ENCODE measurements at places on chromosomes 3 and 15. TPM values are rescaled to one million over a fixed set of nuclear protein-coding genes. Genes with fewer than 3 reads are reported as not detected.
A peak's percentile ranks its signal among the peaks of the same experiment; 100 is the strongest.

PIERCE2 gene
- total RNA-seq, result 5.4 TPM

DNA sequence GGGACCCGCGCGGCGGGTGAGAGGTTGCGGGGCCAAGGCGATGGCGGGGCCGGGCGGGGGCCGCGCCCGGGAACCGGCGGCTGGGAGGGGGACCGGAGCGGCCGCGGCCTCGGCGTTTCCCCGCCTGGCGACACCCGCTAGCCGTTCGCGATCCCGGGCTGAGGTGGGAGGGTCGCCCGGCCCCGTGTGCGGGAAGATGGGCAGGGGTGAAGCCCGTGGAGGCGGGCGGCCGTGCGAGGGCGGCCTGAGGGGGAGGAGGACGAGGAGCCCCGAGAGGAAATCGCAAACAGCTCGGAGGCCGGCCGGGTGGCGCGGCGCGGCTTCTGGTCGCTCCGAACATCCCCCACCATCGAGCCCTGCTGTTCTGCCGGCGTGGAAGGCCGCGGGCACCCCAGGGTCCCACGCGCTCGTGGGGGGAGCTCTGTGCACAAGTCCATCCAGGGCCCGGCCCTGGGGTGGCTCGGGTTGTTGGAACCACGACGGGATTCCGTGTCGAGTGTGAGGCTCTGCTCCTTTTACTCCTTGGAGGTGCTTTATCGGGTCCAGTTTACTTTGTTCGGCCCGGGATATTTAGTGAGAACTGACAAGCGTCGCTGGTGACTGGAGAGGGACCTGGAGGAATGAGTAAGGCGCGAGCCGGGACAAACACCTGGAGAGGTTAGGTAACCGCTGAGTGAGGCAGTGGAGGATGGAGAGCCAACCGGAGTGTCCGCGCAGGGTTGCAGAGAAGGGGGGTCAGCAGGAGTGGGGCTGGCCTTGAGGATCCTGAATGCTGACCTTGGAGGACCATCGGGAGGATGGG, 728 bp downstream of the CRTC3 start:
- DNase-seq, result peak; percentile 47

- peak; percentile 85 for DNase-seq
These were observed 47.3 kb downstream of the ITGA11 start for GRCh38 chr15:68384451-68385239.

DNA sequence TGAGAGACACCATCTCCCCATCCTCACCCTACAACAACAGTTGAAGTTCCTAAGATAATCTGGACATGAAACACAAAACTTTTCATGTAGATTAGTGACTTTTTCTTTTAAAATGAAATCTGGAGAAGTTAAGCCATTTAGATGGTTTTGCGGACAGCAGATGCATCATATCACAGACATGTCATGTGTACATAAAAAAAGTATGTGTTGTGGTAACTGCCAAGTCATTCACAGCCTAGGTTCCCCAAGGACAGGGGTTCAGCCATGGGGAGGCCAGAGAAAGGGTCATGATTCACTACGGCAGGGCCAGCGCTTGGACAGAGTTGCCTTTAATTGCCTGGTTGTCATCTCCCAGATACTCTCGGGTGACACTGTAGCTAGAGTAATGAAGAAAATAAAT, 163.2 kb downstream of the PDZRN3 start:
- DNase-seq, result no peak

ABI3BP gene
- 76.1 TPM for total RNA-seq

GRCh38 chr15:42858999-42859789, 61.4 kb downstream of the TTBK2 start:
- peak; percentile 66 for DNase-seq

DNA sequence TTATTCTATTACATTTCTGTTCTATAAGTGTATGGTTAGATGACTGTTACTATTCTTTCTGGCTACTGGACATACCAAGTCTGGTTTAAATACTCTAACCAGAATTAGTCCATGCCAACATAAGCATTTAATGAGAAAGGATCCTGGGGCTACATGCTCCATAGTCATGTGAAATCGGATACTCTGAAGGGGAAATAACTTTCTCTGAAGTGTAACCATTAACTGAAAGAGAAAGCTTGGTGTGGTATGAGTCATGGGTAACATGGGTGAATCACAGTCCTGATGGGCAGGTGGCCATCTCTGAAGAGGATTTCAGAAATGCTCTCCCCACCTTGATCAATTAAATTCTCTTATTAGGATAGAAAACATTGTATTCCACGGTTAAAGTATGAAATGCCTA, 69.4 kb downstream of the FHIT start:
- peak; percentile 9 for DNase-seq

GRCh38 chr3:99084156-99084555, 182.7 kb upstream of the DCBLD2 start:
- no peak for DNase-seq

DNA sequence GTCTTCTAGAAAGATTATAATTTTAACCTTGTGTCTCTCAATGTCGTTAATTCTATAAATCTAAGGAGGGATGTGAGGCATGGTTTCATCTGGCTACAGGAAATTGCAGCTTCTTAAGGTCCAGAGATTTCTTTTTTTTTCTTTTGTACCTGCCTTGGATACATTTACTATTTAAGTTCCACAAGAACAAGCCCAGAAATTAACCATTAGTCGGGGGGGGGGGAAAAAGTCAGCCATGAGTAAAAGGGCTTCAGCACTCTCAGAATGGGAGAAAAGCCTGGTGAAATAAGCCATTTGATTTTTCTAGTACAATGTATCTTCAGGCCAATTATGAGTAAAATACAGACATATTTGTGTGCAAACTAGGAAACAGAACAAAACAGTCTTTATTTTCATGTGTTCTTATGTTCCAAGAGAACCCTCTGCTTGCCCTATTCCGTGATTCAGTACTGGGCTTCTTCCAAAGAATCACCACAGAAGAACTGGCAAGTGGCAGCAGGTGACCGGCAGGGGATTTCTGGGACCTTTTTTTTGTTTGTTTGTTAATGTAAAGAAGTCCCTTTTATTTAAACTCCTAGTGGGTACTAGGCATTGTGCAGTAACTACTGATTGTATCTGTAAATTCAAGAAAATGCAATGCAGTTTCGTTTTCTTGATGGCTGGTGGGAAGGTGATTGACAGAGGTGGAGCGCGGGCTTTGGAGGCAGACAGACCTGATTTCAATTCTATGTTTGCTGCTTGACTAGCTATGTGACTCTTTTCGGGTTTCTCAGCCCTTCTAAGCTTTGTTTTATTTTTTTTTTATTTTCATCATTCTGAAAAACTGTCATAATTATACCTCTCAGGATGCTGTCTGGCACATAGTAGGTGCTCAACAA, 82.5 kb downstream of the PEX5L start:
- DNase-seq, result no peak

GRCh38 chr15:47184003-47184907, 533.0 kb upstream of the SEMA6D start:
- no peak for DNase-seq

DNA sequence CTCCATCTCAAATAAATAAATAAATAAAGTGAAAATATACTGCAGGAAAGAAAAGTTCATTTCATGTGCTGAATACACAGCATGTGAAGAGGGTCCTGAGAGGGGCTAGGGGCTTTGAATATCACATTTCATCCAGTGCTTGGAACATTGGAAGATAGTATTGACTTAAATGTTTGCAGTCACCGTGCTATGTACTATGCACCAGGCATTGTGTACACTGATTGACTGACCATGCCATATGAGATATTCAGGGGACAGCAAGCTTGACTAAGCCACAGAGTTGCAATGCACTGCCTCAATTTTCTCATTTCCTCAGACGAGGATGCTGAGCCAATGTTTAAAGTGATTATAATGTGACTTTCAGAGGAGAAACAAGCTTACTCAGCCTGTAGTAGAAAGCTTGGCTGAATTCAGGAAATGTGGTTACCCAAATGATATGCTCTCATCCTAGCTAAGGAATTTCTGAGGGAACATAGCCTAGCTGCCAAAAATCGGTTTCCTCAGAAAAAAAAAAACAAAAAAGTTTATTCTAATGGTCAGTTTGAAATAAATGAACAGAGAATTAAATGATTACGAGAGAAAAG, 557.9 kb downstream of the FGF12 start:
- DNase-seq, result no peak

DNA sequence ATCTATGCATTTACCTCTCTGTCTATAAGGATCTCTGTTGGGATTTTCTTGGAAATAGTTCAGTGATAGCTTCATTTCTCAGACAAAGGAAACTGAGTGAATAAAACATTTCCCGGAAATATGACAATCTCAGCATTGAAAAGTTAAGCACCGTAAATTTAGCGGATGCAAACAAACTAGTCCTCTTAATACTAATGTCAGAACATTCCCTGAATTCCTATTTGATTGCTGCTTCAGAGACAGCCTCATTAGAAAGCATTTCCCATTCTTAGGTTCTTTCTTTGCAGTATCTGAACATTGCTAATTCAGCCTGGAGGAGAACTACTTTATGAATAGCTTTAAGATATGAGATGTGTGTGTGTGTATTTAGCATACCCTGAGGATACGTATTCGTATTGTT, 101.3 kb downstream of the NR2F2 start:
- no peak for DNase-seq

- peak; percentile 72 for DNase-seq
These were observed 1.5 kb downstream of the SATB1 start for GRCh38 chr3:18423401-18424212.

- peak; percentile 23 for DNase-seq
These were observed 15.7 kb downstream of the RFT1 start for GRCh38 chr3:53114412-53115074.

- DNase-seq, result no peak
These were observed 35.2 kb downstream of the BHLHE40 start for GRCh38 chr3:5014391-5014790.

DNA sequence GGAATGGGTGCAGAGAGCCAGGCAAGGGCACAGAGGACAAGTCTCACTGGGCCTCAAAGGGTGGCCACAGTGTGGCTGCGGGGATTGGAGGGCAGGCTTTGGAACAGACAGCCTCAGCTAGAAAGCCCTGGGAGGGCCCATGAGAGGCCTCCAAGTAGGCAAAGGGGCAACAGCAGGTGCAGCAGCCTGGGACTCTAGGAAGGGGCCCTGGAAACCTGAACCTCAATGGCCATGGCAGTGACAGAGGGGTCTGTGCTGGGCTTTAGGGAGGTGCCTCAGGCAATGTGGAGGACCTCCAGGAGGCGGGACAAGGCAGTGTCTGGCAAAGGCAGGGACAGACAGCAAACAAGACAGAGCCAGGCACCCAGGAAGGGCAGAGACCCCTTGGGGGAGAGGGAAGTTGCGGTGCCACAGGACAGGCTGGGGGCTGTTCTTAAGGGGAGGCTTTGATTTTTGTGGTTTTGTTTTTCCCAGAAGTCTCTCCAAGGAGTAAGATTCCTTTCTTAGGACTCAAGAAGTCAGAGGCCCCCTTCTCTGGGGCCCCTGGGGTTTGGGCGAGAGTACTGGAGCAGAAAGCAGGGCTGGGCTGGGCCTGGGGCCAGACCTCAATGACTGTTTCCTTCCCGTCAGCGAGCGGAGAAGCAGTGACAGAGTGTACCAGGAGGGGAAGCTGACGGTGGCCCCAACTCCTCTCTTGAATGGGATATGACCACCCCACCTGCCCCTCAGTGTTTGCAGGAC, 9.7 kb downstream of the STOML1 start:
- DNase-seq, result peak; percentile 96

DNA sequence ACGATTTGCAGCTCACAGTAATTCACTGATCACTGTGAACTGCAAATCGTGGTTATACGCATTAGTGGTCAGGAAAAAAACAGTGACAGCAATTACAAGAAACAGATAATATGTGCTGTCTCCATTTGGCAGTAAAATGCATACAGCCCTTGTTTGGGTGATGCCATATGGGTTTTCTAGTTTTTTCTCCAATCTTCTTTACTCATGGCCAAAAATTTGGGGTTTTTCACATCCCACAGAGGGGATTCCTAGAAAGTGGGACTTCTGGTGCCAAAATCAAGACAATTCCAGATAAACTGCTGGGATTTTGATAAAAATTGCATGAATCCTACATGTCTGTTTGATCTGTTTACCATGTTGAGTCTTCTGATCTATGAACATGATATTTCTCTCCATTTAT, 15.6 kb downstream of the NDN start:
- no peak for DNase-seq

FMN1 gene
- total RNA-seq, result 26.6 TPM

GRCh38 chr3:129626744-129627349, 20.4 kb upstream of the PLXND1 start:
- DNase-seq, result peak; percentile 90

CHST13 gene
- not detected for total RNA-seq

GRCh38 chr15:43294091-43294706, 27.5 kb upstream of the TGM5 start:
- DNase-seq, result no peak

GRCh38 chr15:41870689-41871081, 23.2 kb downstream of the SPTBN5 start:
- no peak for DNase-seq

GRCh38 chr3:193813501-193813830, 220.5 kb downstream of the OPA1 start:
- no peak for DNase-seq

GRCh38 chr15:76152197-76152596, 92.4 kb downstream of the TMEM266 start:
- no peak for DNase-seq

DNA sequence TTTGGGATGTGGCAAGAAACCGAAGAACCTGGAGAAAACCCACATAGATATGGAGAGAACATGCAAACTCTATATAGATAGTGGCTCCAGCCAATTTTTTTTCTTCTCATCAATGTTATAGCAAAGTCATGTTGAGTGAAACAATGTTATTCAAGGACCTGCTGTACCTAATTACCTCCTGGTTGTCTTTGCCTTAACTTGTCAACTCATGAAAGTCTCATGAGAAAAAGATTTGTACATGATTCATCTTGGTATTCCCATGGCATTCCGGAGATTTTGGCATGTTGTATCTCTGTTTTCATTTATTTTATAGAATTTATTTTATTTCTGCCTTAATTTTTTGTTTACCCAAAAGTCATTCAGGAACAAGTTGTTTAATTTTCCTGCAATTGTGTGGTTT, 303.8 kb upstream of the CDIN1 start:
- DNase-seq, result no peak

GRCh38 chr3:149618151-149619123, 39.4 kb downstream of the WWTR1 start:
- no peak for DNase-seq

- DNase-seq, result no peak
These were observed 887.4 kb downstream of the FHIT start for GRCh38 chr3:60363817-60364216.

- peak; percentile 51 for DNase-seq
These were observed 6.7 kb upstream of the BFSP2 start for GRCh38 chr3:133393204-133393603.

CGNL1 gene
- 4.0 TPM for total RNA-seq

DNA sequence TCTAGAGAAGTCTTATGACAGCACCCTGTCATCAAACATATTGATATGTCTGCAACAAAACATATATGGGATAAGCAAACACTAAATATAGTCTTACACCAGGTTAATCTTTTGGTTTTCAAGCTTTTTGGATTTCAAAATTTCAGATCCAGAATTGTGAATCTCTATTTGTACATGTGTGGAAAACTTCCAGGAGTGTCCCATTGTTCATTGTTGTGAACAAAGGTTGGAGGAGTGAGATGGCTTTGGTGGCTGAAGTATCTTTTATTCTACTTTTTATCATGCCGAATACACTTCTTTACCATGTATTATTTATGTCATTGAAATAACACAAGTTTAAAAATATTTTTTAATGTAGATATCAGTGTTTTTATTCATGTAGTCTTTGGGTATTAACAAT, 5.9 kb upstream of the FHIT start:
- DNase-seq, result no peak

Measured in myocyte (in vitro differentiated cells).